ENCODE measurements at places on chromosomes 3 and 15. TPM values are rescaled to one million over a fixed set of nuclear protein-coding genes. Genes with fewer than 3 reads are reported as not detected.

The KBTBD13 gene
- not detected for total RNA-seq

The LXN gene
- total RNA-seq: 2.1 TPM

The STRIT1 gene
- total RNA-seq: not detected

The SLC27A2 gene
- 0.22 TPM for total RNA-seq

The SPATA12 gene
- total RNA-seq: not detected

The BCHE gene
- total RNA-seq: not detected

The CYP1A2 gene
- total RNA-seq: not detected

The PRRT3 gene
- 6.3 TPM for total RNA-seq

The XCR1 gene
- 0.20 TPM for total RNA-seq

The TMEM266 gene
- not detected for total RNA-seq

The SAMMSON gene
- total RNA-seq: not detected

The ONECUT1 gene
- total RNA-seq: not detected

The IQCF5 gene
- not detected for total RNA-seq

The GOLGA8G gene
- not detected for total RNA-seq

The ZNF621 gene
- 8.6 TPM for total RNA-seq

The ASB14 gene
- not detected for total RNA-seq

The CCR8 gene
- total RNA-seq: 2.1 TPM

The EPHB3 gene
- 0.22 TPM for total RNA-seq

The SLC28A2 gene
- not detected for total RNA-seq

The CFAP20DC gene
- 0.20 TPM for total RNA-seq

The HPS3 gene
- 5.5 TPM for total RNA-seq

The EPHA6 gene
- not detected for total RNA-seq

The GOLGA8M gene
- total RNA-seq: 2.8 TPM

The GREM1 gene
- total RNA-seq: not detected

The DUOXA2 gene
- total RNA-seq: not detected

The ABHD17C gene
- total RNA-seq: 0.59 TPM

The LEKR1 gene
- total RNA-seq: 1.0 TPM

The MFGE8 gene
- 87.9 TPM for total RNA-seq

The ZNF385D gene
- not detected for total RNA-seq

The EFCAB12 gene
- total RNA-seq: 3.2 TPM

The PLA2G4D gene
- total RNA-seq: not detected

The FBXW12 gene
- total RNA-seq: not detected

The PAQR5 gene
- not detected for total RNA-seq

The GMPPB gene
- total RNA-seq: 41.4 TPM

The COL6A5 gene
- not detected for total RNA-seq

The TRPM1 gene
- total RNA-seq: not detected

The ZNF770 gene
- total RNA-seq: 35.4 TPM

The CNTN4 gene
- not detected for total RNA-seq

All from CD4-positive, alpha-beta T cell (primary cell).